ENCODE measurements at places on chromosomes 11 and 22. TPM values are rescaled to one million over a fixed set of nuclear protein-coding genes. Genes with fewer than 3 reads are reported as not detected.

Gene TMEM191C
- not detected for total RNA-seq

Gene SCN3B
- total RNA-seq, result 0.24 TPM

Gene ATL3
- total RNA-seq, result 79.3 TPM

Gene FAM180B
- not detected for total RNA-seq

Gene PRG3
- total RNA-seq, result not detected

Gene CCDC15
- 1.5 TPM for total RNA-seq

Gene PHLDA2
- 14.7 TPM for total RNA-seq

Gene PACSIN3
- total RNA-seq, result 49.2 TPM

Gene TTC28
- 3.2 TPM for total RNA-seq

Gene KRTAP5-7
- not detected for total RNA-seq

Gene ADORA2A
- 1.1 TPM for total RNA-seq

All from tracheal epithelial cell (primary cell).